Tibial nerve (tissue), 4 donors: ENCODE measurements at places on chromosomes 2 and 18.

GRCh38 chr18:73563345-73563744 lies 584.3 kb downstream of the FBXO15 start:
- DNase-seq: no peak

DNA sequence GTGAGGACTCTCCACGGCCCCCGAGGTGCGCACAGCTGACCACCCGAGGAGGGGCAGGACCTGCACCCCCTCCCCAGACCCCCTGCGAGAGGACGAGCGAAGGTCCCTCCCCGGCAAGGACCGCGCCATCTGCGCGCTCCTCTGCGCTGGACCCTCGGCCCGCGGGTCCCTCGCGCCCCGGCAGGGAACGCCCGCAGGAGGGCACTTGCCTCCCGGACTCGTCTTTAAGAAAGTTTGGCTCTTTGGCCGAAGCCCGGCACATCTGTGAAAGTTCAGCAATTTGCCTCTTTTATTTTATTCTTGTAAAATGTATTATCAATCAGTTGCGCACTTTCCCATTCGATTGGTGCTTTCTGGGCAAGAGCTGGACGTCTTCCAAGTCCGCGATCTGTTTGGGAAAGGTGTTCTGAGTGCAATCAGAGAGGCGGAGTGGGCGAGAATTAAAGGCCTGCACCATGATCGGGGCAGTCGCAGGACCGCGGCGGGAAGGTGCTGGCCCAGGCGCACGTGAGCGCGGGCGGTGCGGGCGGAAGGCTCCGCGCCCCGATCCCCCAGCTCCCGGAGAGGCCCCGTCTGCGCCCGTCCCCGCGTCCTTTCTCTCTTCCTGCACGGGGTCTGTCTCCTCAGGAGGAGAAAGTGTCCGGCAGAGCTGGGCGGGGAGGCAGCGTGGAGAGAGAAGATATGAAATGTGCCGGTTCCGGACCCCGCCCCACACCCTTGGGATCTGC lies 1.6 kb upstream of the ALKAL2 start:
- no peak for DNase-seq

- DNase-seq: no peak
These were observed 127.4 kb downstream of the CCDC102B start for GRCh38 chr18:68925268-68925667.

- no peak for DNase-seq
These were observed 46.3 kb downstream of the COPS8 start for GRCh38 chr2:237131749-237132533.
